ENCODE measurements at places on chromosomes 7 and 10.

- DNase-seq: no peak
Observed at GRCh38 chr7:33965183-33965744, 59.9 kb downstream of the BMPER start.

DNA sequence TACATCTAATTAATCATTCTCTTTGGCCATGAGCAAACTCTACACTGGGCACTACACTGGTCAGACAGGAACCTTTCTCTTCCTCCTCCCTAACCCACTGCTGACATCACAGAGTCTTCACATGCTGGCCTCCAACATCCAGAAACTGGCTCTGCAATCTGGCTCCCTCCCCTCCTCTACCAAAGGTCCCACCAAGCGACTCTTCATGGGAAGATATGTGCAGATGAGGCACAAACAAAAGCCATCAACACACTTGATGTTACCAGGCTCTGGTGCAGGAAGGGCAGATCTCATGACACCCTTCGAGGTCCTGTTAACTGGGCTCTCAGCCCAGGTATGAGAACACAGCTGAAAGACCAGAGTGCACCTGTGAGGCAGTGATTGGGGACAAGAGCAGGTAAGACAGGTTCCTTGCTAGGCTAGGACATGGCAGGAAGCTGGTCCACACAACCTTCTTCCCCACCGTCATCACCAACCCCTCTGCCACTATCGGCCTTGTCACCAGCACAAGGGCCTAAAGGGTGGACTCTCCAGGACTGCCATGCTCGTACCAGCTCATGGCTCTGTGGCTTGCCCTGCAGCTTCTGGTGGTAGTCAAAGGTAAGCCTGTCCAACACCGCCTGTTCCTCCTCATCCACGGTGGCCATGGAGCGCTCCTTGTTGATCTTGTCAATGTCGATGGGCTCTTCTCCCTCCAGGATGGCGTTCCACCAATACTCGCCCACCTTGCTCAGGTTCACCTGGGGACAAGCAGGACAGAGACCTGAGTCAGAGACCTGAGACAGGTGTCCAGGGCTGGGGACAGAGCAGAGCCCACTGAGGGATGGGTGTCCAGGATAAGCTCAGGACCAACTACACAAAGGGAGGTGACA is 66.6 kb upstream of the CAMK2B start:
- no peak for DNase-seq

- DNase-seq: no peak
Observed at GRCh38 chr7:70132852-70133690, 534.8 kb downstream of the AUTS2 start.

DNA sequence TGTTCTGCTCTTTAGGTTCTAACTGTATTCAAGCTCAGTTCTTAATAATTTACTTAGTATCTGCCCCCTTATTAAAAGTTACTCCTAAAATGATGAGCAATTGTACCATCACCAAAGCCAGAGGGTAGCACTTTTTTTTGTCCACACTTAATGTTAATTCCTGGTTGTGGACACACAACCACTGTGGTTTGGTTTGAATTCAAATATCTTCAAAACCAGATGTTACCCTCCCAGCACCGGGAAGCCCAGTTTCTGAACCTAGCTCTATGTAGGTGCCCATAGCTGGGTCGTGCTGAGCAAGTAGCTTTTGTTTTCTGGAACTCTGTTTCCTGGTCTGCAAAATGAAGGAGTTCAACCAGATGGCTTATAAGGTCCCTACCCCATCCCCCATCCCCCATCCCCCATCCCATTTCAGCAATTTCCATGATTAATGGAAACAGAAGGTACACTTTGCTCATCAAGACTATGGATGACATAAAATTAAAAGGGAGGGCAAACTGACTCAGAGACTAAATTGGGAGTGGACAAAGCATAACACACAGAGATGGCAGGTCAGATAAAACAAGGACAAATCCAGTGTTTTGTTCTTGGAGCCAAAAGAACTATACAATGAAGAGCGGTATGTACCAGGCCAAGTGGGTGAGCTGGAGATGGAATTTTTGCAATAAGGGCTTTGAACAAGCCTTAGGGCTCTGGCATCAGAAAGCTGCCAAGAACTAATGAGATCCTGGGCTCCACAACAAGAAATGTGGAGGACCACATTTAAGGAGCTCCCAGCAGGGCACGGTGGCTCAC is 56.7 kb downstream of the DLG5 start:
- DNase-seq: no peak

- DNase-seq: no peak
Observed at GRCh38 chr10:50422259-50422658, 170.9 kb upstream of the ASAH2 start.

DNA sequence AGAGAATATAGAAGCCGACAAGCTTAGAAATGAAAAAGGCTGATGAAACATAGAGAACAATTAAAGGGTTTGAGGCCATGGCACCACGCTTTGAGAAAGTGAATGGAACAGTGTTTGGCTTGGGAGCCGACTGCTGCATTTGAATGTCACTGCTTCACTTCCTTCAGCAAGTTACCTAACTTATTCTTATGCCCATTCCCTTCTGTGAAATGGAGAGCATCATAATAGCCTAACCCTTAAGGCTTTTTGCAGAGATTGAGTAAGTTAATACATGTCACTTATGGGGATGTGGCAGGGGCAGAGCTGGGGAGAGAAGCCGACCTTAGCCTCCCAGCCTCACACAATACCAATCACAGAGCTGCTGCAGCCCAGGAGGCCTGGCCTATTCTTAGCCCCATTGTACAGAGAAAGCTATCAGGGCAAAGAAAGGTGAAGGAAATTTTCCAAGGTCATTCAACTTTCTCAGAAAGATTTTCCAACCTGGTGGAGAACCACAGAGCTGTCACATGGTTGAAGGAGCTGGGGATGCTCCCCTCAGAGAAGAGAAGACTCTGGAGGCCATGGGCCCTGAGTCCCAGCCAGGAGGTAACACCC is 186.0 kb upstream of the GDF10 start:
- no peak for DNase-seq

- DNase-seq: no peak
Observed at GRCh38 chr7:151317936-151318335, 23.7 kb upstream of the NUB1 start.

GRCh38 chr10:123938890-123939289 is 47.3 kb upstream of the CPXM2 start:
- no peak for DNase-seq

GRCh38 chr7:43823941-43824340 is 45.4 kb downstream of the MRPS24 start:
- no peak for DNase-seq

DNA sequence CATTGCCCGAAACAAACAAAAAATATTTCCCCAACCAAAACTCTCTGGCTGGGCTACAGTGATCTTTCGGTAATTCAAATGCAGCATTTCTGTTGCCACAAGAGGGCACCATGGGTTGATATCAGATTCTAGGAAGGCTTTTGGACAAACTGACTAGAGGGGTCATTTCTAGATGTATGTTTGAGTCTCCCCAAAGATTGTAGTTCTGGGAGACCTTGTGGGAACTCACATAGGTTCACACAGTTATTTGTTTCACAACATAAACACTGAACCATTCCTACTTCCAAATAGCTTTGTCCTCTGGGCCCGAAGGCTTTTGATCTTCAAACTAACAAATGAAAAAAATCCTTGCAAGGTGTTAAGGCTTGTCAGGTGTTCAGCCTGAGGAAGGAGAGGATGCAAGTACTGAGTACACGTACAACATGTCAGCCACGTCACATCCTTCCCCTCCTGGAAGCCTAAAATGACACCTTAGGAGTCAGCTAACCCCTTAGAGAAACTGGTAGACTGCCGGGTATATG is 37.0 kb upstream of the IL15RA start:
- peak; percentile 31 for DNase-seq

- DNase-seq: no peak
Observed at GRCh38 chr10:125235093-125236069, 75.0 kb upstream of the CTBP2 start.

Data from stimulated activated CD4-positive, alpha-beta T cell treated with anti-CD3 and anti-CD28 coated beads, Interleukin-15, amount 100 ng/mL, for 48 hours (primary cell).